Activated naive CD8-positive, alpha-beta T cell treated with anti-CD3 and anti-CD28 coated beads, Interleukin-2, amount 10 ng/mL, durations not matched to agents 7 days and 5 days (primary cell): ENCODE measurements at places on chromosomes 3 and 15. TPM values are rescaled to one million over a fixed set of nuclear protein-coding genes. Genes with fewer than 3 reads are reported as not detected.

The C3orf70 gene
- not detected for total RNA-seq

The CLDN16 gene
- not detected for total RNA-seq

The TPRG1 gene
- 50.9 TPM for total RNA-seq

GRCh38 chr3:23824699-23825444, 19.1 kb downstream of the UBE2E1 start:
- H3K27ac ChIP-seq: no peak overlapping the region
- H3K4me3 ChIP-seq: no peak overlapping the region
- H3K36me3 ChIP-seq: peaks cover 8% of the 10 kb centered on the region
- H3K4me1 ChIP-seq: peaks cover 28% of the 10 kb centered on the region
- no peak for DNase-seq

- no peaks in the 10 kb centered on the region for H3K36me3 ChIP-seq
- peaks cover 8% of the 10 kb centered on the region for H3K4me1 ChIP-seq
- DNase-seq: no peak
- H3K4me3 ChIP-seq: no peak overlapping the region
Observed at GRCh38 chr3:37453393-37454389, 279.3 kb upstream of the LRRFIP2 start.
